ENCODE measurements at places on chromosomes 2 and 18.

DNA sequence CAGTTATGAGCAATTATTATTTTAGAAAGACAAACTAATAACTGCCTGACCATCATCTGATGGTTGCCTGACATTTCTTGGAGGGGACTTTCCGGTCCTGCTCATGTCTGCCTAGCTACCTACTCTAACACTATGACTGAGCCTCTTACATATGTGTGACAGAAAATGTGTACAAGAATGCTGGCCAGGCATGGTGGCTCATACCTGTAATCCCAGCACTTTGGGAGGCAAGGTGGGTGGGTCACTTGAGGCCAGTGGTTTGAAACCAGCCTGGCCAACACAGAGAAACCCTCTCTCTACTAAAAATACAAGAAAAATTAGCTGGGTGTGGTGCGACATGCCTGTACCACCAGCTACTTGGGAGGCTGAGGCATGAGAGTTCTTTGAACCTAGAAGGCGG, 666.3 kb downstream of the KCNJ3 start:
- DNase-seq, result no peak

DNA sequence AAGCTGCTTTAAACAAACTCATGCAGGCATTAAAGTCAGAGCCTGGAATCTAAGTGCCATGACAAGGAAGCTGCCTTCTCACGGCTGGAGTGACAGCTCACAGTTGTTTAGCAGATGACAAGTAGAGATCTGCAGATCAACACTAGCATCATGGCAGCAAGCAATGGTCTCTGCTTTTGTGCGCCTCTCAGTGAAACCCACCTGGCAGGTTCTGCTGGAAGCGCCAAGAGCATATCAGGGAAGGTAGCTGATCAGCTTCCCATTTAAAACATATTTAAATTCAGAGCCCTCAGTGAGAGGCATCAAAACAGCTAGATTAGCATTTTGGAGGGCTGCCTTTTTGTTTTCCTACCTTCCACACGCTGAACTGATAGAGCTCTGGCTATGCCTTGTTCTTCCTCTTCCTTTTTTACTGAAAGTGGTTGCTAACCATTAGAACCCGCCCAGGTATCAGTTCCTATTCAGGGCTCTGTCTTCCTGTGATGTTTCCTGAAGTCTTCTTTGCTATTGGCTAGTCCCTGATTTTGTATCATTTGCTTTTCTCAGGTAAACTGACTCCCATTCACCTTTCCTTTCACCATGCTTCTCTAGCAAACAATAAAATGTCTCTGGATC, 70.8 kb downstream of the TMEM200C start:
- no peak for DNase-seq

DNA sequence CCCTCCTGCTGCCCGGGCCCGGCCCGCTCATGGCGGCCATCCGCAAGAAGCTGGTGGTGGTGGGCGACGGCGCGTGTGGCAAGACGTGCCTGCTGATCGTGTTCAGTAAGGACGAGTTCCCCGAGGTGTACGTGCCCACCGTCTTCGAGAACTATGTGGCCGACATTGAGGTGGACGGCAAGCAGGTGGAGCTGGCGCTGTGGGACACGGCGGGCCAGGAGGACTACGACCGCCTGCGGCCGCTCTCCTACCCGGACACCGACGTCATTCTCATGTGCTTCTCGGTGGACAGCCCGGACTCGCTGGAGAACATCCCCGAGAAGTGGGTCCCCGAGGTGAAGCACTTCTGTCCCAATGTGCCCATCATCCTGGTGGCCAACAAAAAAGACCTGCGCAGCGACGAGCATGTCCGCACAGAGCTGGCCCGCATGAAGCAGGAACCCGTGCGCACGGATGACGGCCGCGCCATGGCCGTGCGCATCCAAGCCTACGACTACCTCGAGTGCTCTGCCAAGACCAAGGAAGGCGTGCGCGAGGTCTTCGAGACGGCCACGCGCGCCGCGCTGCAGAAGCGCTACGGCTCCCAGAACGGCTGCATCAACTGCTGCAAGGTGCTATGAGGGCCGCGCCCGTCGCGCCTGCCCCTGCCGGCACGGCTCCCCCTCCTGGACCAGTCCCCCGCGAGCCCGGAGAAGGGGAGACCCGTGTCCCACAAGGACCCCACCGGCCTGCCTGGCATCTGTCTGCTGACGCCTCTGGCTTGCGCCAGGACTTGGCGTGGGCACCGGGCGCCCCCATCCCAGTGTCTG, 767 bp downstream of the RHOB start:
- DNase-seq, result peak; percentile 7

DNA sequence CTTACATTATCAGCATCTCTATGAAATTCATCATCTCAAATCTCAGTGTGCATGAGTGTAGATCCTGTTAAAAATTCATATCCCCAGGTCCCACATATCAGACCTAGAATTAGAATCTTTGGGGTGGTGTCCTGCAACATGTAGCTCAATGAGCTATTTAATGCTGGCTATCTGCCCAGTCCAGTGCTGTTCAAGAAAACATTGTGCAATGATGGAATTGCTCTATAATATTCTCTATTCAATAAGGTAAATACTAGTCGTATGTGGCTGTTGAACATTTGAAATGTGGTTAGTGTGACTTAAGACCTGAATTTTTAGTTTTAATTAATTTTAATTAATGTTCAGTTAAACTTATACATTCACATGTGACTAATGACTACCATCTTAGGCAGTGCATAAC, 127.4 kb downstream of the NOL4 start:
- no peak for DNase-seq

DNA sequence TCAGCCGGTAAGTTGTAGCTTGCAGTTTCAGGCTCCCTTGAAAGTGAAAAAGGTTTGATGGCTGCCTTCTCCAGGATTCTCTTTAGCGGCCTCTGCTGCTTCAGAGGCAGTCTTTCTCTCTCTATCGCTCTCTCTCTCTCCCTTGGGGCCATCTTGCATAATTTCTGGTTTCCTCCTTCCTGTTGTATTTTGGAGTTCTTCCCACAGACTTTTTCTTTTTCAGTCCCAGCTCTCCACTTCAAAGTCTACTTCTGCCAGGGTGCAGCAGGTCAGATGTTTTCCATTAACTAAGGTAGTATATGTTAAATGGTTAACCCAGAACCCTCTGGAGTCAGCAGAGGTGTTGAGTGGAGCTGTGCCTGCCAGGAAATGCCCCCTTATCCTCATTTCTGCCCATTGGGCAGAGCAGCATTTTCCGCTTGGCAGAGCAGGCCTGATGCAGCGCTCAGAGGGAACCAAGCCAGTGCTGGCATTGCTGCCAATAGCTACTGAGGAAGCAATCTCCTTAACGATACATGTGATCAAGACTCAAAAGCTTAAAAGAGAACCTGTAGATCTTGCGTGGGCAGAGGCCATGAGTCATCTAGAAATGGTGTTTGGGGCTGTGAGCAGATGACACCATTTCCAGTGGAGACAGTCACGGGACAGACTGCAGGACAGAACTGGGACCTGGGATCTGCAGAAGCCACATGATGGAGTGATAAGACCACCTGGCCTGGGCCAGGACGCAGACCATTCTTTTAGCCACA, 20.8 kb downstream of the DBI start:
- no peak for DNase-seq

- no peak for DNase-seq
Observed at GRCh38 chr2:121480826-121481225, 49.9 kb upstream of the RNU4ATAC start.

- no peak for DNase-seq
Observed at GRCh38 chr2:68388772-68389171, 23.7 kb downstream of the PLEK start.

- no peak for DNase-seq
Observed at GRCh38 chr2:138029276-138029675, 65.0 kb downstream of the HNMT start.

- DNase-seq, result no peak
Observed at GRCh38 chr2:37790019-37790418, 118.6 kb upstream of the CDC42EP3 start.

- DNase-seq, result no peak
Observed at GRCh38 chr2:236306825-236307540, 42.8 kb upstream of the ASB18 start.

DNA sequence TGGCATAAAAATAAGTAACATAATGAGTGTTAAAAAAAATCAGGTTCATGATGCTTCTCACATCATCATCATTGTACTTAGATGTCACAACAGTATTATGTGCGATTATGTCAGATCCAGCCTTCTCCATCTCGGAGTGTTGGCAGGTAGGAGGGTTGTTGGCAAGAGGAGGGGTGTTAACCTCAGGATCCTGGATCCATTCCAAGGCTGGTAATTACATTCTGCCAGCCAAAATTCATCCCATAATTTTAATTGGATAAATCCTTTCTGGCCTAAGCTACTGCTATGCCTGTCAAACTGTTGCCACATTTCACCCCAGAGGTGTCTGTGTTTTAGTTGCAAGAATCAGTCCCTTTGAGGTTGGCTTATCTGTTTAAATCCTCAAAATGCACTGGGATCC, 891 bp upstream of the FTCDNL1 start:
- no peak for DNase-seq
